ENCODE measurements at places on chromosomes 1 and 21.

DNA sequence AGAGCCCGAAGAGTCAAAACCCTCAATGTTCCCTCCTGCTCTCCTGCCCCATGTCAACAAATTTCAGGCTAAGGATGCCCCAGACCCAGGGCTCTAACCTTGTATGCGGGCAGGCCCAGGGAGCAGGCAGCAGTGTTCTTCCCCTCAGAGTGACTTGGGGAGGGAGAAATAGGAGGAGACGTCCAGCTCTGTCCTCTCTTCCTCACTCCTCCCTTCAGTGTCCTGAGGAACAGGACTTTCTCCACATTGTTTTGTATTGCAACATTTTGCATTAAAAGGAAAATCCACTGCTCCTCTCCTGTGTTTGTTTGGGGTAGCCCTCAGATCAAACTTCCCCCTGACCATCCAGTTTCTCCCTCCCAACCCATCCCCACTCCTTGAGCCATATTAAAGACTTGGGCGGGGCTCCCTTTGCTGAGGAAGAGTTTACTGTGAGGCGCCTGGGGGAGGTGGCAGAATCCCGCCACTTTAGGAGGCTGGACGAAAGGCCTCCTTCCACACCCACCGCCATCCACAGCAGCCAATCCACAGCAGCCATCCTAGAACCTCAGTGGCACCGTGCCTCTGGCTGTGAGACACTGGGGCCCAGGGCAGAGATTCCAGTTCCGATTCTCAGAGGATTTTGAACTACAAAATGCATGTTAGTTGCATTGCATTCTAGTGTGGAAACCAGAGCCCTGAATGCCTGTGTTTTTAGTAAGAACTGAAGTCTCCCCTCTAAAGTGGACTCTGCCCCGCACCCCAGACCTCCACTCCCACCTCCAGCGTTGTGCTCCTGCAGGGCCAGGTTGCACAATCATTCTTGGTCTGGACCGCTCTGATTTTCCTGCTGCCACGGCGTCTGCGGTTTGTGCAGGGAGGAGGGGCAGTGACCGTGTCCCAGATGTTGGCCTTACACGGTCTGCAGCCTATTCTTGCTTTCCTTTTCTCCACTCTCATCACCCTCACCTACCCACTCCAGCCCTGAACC lies 3.0 kb downstream of the OLFML3 start:
- no peak for DNase-seq

DNA sequence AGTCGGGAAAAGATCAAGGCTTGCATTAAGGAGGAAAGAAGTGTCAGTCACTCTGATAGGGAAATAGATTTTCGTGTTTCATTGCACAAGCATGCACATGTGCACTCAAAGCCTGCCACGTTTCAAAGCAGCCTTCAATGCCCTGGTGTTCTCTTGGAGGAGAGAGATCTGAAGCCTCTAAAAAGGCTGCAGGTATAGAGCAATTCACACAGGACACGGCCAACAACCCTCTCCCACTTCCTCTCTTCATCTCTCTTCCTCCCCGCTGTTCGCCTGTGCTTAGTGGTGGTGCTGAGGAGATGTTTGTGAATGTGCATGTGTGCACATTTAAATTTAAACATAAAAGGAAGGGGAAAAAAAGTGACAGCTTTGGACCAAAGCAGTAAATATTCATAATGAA lies 117.7 kb downstream of the NUF2 start:
- no peak for DNase-seq

- no peak for DNase-seq
Measured at GRCh38 chr1:35660581-35661473, 19.5 kb upstream of the PSMB2 start.

DNA sequence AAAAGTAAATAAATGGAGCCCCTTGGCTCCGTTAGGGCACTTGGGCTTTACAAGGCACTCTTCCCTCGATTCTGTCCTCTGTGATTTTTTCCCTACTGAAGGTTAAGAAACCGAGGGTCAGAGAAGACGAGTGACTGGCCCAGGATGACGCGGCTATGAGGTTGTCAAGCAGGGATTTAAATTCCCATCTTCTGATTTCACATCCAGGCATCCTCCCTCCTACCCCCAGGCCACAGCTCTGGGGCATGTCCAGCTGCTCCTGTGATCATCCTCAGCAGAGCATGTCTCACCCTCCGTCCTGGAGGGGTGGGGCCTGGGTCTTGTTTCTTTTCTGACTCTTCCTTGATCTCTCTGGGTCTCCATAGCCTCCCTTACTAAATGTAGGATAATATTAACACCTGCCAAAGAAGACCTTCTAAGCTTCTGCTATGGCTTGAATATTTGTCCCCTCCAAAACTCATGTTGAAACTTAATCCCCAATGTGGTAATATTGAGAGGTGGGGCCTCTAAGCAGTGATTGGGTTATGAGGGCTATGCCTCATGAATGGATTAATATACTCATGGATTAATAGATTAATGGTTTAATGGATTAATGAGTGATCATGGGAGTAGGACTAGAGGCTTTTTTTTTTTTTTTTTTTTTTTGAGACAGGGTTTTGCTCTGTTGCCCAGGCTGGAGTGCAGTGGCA lies 4.6 kb downstream of the CRYBG2 start:
- DNase-seq, result no peak

DNA sequence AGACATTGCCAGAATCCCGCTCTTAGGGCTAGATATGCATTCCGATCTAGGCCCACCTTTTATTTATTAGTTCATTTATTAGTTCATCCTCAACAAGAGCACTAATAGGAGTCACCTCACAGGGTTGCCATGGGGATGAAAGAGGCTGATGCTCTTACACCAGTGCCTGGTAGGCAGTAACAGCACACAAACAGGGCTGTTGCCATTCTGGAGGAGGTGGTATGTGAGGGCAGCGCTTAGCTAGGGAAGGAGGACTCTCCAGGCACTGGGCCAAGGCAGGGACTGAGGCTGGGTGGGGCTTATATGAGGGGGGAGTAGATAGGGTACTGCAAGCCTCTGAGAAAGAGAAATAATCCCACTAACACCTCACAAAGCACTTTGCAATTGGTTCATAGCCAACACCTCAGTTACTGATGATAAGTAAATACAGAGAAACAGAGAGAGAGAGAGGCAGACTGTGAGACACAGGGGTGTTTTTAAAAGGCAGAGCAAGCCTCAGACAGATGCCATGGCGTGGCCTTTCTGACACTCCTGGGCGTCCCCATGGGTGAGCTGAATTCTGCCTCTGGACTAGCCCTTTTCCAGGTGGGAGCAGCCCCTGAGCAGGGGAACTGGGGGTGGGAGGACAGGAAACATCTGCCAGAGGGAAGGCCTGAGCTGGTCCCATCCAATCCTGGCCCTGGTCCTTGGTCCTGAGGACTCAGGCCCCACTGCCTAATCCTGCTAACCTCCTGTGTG lies 5.9 kb downstream of the FCGR2A start:
- no peak for DNase-seq

GRCh38 chr1:230163205-230163604 lies 96.2 kb downstream of the GALNT2 start:
- DNase-seq, result no peak

DNA sequence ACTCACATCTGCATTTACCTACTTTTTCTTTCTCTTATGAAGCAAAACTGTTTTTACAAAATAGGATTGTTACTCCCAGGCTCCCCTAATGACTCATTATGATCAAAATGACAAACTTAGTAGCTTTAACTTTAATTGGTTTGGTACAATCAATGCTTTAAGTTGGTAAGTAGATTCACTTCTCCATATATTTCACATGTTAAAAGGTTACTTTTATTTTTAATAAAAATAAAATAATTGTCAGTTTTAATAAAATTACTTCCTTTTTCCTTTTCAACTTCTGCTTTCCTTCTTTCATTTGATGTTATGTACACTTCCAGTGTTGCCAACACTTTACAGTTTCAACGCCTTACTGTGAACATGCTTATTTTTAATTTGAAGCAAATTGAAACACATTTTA lies 477.6 kb downstream of the SETD4 start:
- no peak for DNase-seq

- no peak for DNase-seq
Measured at GRCh38 chr1:5865774-5866173, 126.5 kb downstream of the NPHP4 start.

All from frontal cortex (tissue), 4 donors.